Stimulated activated CD8-positive, alpha-beta memory T cell treated with anti-CD3 and anti-CD28 coated beads, Interleukin-4, amount 100 ng/mL, for 1 hour (primary cell): ENCODE measurements at places on chromosomes 7 and 10.

- DNase-seq, result peak; percentile 0
Observed at GRCh38 chr7:72493850-72494661, 81.9 kb upstream of the CALN1 start.

DNA sequence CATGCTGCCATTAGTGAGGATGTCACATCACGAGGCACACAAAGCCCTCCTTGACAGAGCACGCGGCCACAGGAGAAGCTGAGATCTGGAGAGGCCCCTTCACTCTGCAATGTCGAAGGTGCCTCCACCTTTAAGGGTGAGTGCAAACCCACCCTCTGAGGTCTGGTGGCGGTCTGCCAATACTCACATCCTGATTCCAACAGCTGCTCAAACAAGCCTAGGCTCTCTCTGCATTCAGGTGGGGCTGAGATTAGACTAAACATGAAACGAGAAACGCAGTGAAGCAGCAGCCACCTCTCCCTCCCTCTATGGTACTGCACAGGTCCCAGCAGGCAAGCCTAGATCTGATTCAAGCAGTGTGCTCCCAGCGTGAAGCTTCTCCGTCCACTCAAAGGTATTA is 151.8 kb downstream of the TCERG1L start:
- DNase-seq, result no peak

DNA sequence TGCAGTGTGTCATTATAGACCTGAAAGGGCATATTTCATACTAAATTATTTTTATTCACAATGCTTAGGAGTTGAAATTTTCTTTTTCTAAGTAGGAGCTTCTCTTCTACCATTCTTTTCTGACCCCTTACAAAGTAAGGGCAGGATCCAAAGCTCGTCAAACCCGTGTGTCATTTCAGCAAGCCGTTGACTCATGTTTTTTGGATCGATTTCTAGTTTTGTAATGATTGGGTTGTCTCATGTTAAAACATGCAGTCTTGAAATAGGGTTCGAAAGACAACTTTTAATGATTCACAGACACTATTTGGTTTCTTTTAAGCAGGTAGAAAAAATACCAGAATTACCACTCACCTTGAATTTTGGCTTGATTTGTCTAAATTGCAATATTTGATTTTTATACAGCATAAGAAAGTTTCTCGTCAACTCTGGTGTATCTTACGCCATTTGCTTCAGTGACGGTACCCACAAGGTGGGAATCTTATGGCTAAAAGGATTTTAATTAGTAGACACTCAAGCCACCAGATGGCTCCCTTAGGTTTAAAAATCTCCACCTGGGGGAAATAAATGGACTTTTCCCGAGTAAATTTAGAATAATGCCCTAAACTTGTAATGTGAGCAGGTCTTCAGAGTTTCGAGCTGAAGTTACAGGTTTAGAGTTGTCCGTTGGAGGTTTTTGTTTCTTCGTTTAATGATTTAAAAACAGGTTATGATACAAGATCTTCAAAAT is 283.4 kb downstream of the CCDC3 start:
- no peak for DNase-seq

DNA sequence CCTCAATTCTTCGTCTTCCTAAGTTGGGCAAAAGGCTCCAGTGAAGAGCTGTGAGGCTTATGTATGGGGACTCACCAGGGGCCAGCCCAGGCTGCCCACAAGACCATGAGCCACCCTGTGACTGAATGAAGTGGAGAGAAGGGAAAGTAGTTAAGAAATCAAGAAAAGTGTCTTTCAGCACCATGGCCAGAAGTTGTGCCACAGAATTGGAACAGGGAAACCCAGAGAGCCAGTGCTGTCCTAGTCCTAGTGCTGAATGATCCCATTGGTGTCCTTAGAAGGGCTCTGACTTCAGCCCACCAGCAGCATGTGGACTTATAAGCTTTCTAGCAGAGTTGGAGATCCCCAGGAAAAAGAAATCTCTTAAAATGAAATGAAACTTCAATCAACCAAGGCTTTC is 37.0 kb upstream of the CCSER2 start:
- DNase-seq, result no peak

- no peak for DNase-seq
Observed at GRCh38 chr10:83489161-83489560, 650.1 kb upstream of the GHITM start.

GRCh38 chr10:101993221-101993620 is 62.8 kb downstream of the ARMH3 start:
- no peak for DNase-seq

GRCh38 chr10:59913547-59914237 is 7.3 kb upstream of the CCDC6 start:
- DNase-seq, result no peak

GRCh38 chr7:148882841-148883265 is 1.2 kb downstream of the EZH2 start:
- no peak for DNase-seq

GRCh38 chr10:92657024-92657423 is 32.7 kb upstream of the HHEX start:
- DNase-seq, result no peak
